ENCODE measurements at places on chromosomes 6 and 20.

DNA sequence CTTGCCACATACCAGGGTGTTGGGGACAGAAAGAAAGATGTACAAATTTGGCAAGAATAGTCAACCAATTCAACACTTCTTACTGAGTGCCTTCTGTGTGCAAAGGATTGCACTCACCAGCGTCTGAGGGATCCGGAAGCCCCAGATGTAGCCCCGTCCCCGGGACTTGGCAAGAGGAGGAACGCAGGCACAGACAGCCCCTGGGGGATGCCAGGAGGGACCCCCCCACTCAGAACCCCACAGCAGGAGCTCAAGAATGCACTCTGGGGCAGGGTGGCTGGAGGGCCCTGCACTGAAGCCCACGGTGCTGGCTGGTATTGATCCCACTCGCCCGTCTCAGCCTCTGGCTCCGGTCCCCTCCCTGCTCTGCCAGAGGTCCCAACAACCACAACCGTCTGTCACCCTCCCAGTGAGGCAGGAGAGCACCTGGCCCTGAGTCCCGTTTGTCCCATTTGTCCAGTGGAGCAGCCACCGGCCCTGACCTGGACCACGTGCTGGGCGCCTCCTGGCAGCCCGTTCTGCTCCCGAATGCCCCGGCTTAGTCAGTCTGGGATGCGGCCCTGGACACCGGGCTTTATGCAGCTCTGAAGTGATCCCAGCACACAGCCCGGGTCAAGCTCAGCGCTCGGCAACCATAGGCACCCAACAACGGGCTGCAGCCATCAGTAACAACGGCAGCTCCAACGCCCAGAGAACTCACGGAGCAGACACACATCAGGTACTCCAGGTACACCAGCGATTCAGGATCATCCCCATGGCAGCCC lies 128.7 kb downstream of the DLL1 start:
- peaks cover 3% of the 10 kb centered on the region for H3K36me3 ChIP-seq
- H3K27me3 ChIP-seq = peaks cover 3% of the 10 kb centered on the region
- H3K4me3 ChIP-seq = no peak overlapping the region
- no peak overlapping the region for H3K27ac ChIP-seq
- H3K4me1 ChIP-seq = no peaks in the 10 kb centered on the region

DNA sequence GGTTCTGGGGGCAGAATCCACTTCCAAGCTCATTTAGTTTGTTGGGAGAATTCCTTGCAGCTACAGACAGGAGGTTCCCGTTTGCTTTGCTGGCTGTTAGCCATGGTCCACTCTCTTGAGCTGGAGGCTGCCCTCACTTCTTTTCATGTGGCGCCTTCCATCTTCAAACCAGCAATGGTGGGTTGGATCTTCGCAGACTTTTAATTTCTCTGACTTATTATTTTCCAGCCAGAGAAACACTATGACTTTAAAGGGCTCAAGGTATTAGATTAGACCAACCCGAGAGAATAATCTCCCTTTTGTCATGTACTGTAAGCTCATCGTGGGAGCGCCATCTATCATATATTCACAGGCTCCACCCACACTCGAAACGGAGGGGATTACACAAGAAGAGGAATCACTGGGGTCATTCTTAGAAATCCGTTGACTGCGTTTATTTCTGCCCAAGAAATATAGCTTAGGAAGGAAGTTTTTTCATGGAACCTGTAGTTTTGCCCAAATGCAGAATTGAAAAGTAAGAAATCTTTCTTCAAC lies 38.9 kb downstream of the SAMD5 start:
- H3K27me3 ChIP-seq = no peaks in the 10 kb centered on the region
- no peak overlapping the region for H3K27ac ChIP-seq
- H3K4me1 ChIP-seq = no peaks in the 10 kb centered on the region
- no peak for DNase-seq
- no peak overlapping the region for H3K4me3 ChIP-seq
- H3K36me3 ChIP-seq = no peaks in the 10 kb centered on the region

DNA sequence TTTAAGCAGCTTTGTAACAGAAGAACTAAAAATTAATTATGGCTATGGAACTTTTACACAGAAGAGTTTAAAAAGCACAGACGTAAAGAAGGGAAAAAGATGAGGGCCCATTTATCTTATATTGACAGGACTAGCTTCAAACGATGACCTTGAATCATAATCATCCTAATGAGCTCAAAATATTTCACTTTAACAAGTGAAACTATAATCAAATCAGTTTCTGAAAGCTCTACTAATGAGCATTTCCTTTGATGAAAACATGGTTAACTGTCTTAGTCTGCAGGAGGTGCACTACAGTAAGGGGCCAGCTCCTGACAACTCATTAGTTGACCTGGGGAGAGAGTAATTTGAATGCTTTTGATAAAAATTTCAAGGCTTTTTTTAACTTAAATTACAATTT lies 228.0 kb upstream of the DEFB112 start:
- no peak overlapping the region for H3K27ac ChIP-seq
- H3K36me3 ChIP-seq = no peaks in the 10 kb centered on the region
- H3K27me3 ChIP-seq = no peaks in the 10 kb centered on the region
- no peak overlapping the region for H3K4me3 ChIP-seq

DNA sequence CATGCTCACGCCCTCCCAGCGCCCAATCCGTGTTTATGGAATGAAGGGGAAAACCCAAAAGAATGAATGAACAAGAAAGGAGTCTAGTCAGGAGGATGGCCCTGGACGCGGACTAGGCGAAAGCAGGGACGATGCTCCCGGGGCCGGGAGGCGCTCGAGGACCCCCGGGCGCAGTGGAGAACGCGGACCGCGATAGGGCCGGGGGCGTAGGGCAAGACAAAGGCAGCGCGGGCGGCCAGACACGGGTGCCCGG lies 758 bp downstream of the GCLC start:
- H3K27me3 ChIP-seq = no peaks in the 10 kb centered on the region
- no peaks in the 10 kb centered on the region for H3K36me3 ChIP-seq
- peak overlapping the region; percentile 91 for H3K4me3 ChIP-seq
- peaks cover 16% of the 10 kb centered on the region for H3K4me1 ChIP-seq

- no peak for DNase-seq
- H3K27ac ChIP-seq = no peak overlapping the region
- H3K27me3 ChIP-seq = no peaks in the 10 kb centered on the region
Measured at GRCh38 chr6:15065261-15065989, 180.4 kb upstream of the JARID2 start.

DNA sequence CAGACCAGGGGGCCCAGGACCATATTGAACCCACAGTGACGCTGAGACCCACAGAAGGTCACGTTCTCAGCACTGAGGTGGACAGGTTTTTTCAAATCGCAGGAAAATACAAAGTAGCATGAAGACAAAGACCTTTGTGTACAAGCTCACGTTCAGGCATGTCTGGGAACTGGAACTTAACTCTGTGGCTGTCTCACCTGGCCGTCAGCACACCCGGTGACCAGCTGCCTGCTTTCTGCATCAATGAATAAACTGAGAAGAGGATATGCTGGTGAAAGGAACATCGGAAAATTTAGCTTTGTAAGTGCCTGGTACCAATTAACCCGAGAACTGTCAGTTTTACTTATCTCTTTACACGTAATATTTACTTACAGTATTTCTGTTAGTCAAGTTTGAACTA lies 36.5 kb downstream of the WDR27 start:
- no peak for DNase-seq
- H3K4me3 ChIP-seq = no peak overlapping the region
- no peaks in the 10 kb centered on the region for H3K27me3 ChIP-seq
- no peak overlapping the region for H3K27ac ChIP-seq
- no peaks in the 10 kb centered on the region for H3K4me1 ChIP-seq

DNA sequence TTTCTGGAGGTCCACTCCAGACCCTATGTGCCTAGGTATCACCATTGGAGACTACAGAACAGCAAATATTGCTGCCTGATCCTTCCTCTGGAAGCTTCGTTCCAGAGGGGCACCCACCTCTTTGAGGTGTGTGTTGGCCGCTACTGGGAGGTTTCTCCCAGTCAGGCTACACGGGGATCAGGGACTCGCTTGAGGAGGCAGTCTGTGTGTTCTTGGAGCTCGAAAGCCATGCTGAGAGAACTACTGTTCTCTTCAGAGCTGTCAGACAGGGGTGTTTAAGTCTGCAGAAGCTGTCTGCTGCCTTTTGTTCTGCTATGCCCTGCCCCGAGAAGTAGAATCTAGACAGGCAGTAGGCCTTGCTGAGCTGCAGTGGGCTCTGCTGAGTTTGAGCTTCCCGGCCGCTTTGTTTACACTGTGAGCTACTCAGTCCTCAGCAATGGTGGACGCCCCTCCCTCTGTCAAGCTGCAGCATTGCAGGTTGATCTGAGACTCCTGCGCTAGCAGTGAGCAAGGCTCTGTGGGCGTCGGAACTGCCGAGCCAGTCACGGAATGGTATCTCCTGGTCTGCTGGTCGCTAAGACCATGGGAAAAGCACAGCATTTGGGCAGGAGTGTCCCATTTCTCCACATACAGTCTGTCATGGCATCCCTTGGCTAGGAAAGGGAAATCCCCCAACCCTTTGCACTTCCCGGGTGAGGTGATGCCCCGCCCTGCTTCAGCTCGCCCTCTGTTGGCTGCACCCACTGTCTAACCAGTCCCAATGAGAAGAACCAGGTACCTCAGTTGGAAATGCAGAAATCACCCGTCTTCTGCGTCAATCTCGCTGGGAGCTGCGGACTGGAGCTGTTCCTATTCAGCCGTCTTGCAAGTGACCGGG lies 32.5 kb upstream of the ASCC3 start:
- H3K27me3 ChIP-seq = no peaks in the 10 kb centered on the region
- H3K4me3 ChIP-seq = no peak overlapping the region
- H3K27ac ChIP-seq = no peak overlapping the region
- no peaks in the 10 kb centered on the region for H3K36me3 ChIP-seq
- DNase-seq = no peak

DNA sequence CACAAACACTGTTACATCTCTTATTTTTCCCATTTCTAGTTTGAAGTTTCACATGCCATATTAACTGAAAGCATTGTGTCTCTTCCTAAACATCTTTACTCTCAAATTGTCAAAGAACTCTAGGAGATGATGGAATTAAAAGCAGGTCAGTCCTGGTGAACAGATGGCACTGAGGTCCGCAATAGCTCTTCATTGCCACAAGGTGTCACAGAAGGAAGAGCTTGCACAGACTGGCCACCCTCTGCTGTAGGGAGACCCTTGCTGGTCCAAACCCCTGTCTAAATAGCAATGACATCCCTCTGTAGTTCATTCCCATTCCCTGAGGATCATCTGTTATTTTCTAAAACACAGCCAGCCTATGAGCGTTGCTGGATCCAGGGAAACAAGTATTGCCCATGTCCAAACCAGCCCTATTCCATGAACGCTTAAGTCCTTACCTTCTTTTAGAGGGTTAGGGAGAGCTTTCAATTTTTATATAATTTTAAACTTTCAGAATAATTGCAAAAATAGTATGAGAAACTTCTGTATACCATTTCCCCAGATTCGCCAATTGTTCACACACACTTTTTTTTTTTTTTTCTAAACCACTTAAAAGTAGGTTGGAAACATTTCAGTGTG lies 10.1 kb upstream of the HDAC2 start:
- H3K27me3 ChIP-seq = no peaks in the 10 kb centered on the region
- no peaks in the 10 kb centered on the region for H3K36me3 ChIP-seq
- H3K27ac ChIP-seq = no peak overlapping the region
- DNase-seq = no peak
- no peak overlapping the region for H3K4me3 ChIP-seq
- no peaks in the 10 kb centered on the region for H3K4me1 ChIP-seq

GRCh38 chr6:14596410-14596809 lies 478.8 kb downstream of the CD83 start:
- H3K27me3 ChIP-seq = no peaks in the 10 kb centered on the region
- no peak for DNase-seq
- no peak overlapping the region for H3K4me3 ChIP-seq
- H3K4me1 ChIP-seq = no peaks in the 10 kb centered on the region
- H3K36me3 ChIP-seq = no peaks in the 10 kb centered on the region

DNA sequence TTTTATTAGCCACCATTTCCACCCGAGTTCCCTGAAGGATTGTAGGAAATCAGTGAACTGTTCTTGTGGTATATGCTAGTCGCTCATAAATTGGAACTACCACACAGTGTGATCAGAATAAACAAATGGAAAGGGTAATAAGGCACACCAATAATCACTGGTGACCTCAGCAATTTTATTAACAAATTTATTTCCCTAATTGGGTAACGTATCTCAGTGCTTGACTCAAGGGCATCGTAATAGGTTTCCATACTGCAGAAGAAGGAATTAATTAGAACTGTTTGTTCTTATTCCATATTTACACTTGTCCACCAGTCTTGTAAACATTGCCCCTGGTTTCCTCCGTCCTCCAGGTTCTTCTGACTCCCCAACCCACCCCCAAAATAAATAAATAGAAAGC lies 10.0 kb upstream of the UQCC2 start:
- H3K4me3 ChIP-seq = no peak overlapping the region
- no peaks in the 10 kb centered on the region for H3K36me3 ChIP-seq
- DNase-seq = no peak
- peaks cover 4% of the 10 kb centered on the region for H3K27me3 ChIP-seq

- peaks cover 3% of the 10 kb centered on the region for H3K27me3 ChIP-seq
- H3K27ac ChIP-seq = peak overlapping the region; percentile 53
- no peaks in the 10 kb centered on the region for H3K36me3 ChIP-seq
Measured at GRCh38 chr6:112253498-112253840, 898 bp downstream of the LAMA4 start.

GRCh38 chr6:168137024-168137423 lies 58.0 kb upstream of the FRMD1 start:
- no peak for DNase-seq
- H3K27ac ChIP-seq = no peak overlapping the region
- H3K36me3 ChIP-seq = no peaks in the 10 kb centered on the region

- no peaks in the 10 kb centered on the region for H3K4me1 ChIP-seq
- H3K4me3 ChIP-seq = no peak overlapping the region
- peaks cover 22% of the 10 kb centered on the region for H3K36me3 ChIP-seq
- H3K27ac ChIP-seq = no peak overlapping the region
Measured at GRCh38 chr20:48953653-48954052, 32.1 kb downstream of the ARFGEF2 start.

DNA sequence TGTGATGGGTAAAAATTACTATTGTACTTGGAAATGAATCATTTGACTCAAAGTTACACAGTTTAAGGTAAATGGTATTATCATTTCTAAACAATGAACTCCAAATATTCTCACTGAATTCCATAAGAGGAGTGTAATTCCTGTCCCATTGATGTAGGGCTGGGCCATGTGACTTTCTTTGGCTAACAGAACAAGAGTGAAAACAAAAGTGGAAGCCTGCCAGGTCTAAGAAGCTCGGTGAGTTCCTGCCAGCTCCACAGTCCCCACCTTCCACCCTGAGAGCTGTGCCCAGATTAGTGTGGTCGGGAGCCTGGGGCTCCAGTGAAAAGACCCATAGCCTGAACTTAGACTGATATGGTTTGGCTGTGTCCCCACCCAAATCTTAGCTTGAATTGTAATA lies 24.6 kb downstream of the TBXT start:
- H3K27me3 ChIP-seq = peaks cover 5% of the 10 kb centered on the region
- no peak for DNase-seq
- H3K4me1 ChIP-seq = no peaks in the 10 kb centered on the region
- H3K4me3 ChIP-seq = no peak overlapping the region
- H3K36me3 ChIP-seq = no peaks in the 10 kb centered on the region

- no peaks in the 10 kb centered on the region for H3K36me3 ChIP-seq
- H3K27ac ChIP-seq = no peak overlapping the region
- H3K4me1 ChIP-seq = no peaks in the 10 kb centered on the region
- no peaks in the 10 kb centered on the region for H3K27me3 ChIP-seq
Measured at GRCh38 chr6:14867802-14868201, 378.1 kb upstream of the JARID2 start.

GRCh38 chr6:124955108-124955856 lies 7.0 kb upstream of the RNF217 start:
- no peak overlapping the region for H3K27ac ChIP-seq
- no peak for DNase-seq
- peaks cover 2% of the 10 kb centered on the region for H3K4me1 ChIP-seq
- H3K27me3 ChIP-seq = no peaks in the 10 kb centered on the region
- no peaks in the 10 kb centered on the region for H3K36me3 ChIP-seq

- H3K4me1 ChIP-seq = peaks cover 4% of the 10 kb centered on the region
- no peaks in the 10 kb centered on the region for H3K36me3 ChIP-seq
- H3K27me3 ChIP-seq = peaks cover 11% of the 10 kb centered on the region
- no peak overlapping the region for H3K4me3 ChIP-seq
Measured at GRCh38 chr6:109488001-109488400, 5.0 kb upstream of the ZBTB24 start.

All from Panc1 (cell line).